Endothelial cell of umbilical vein (primary cell): ENCODE measurements at places on chromosomes 6 and 20.
A peak's percentile ranks its signal among the peaks of the same experiment; 100 is the strongest.

- H3K27me3 ChIP-seq = no peaks in the 10 kb centered on the region
- no peak for DNase-seq
- no peaks in the 10 kb centered on the region for H3K4me1 ChIP-seq
- no peak overlapping the region for H3K4me3 ChIP-seq
Measured at GRCh38 chr6:145761584-145761983, 26.3 kb upstream of the EPM2A start.

GRCh38 chr20:33914919-33915318, 78.8 kb upstream of the RALY start:
- DNase-seq = peak; percentile 96
- no peak overlapping the region for H3K4me3 ChIP-seq
- peak overlapping the region; percentile 16 for H3K27ac ChIP-seq
- no peaks in the 10 kb centered on the region for H3K27me3 ChIP-seq
- peaks cover 22% of the 10 kb centered on the region for H3K4me1 ChIP-seq

DNA sequence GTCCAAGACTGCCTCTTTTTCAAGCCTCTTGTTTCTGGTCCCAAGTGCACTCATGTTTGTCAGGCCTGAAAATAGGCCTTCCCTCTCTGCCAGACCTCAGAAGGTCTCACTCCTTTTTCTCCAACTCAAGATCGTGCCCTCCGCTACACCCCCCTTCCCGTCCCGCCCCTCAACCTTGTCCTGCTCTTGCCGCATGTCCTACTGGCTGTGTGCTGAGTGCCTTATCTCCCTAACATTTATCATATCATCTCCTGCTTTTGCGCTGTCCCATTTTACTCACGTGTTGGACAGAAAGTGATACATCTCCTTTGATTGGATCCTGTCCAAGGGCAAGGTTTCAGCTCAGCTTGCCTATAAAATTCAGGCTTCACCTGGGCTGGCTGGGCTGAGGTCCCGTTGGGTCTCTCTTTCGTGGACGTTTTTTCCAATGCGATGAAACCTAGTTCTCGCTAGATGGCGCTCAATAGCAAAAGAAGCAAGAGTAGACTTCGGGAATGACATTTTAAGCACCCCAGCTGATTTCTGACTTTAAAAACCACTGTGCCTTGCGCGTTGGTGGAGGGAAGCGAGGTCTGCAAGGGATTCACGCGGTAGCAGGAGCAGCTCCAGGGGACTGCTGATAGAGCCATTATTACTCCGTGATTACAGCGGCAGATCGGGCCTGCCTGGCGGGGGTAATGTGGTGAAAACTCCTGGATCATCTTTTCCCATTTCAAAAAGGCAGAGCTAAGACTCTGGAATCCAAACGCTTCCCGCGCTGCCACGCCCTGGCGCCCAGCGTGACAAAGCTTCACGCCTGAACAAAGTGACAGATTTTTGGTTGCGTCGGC, 137.6 kb downstream of the IMPG1 start:
- H3K27me3 ChIP-seq = no peaks in the 10 kb centered on the region
- no peak overlapping the region for H3K27ac ChIP-seq
- peaks cover 4% of the 10 kb centered on the region for H3K4me1 ChIP-seq
- H3K36me3 ChIP-seq = no peaks in the 10 kb centered on the region
- H3K4me3 ChIP-seq = no peak overlapping the region

GRCh38 chr20:2130683-2131082, 29.1 kb downstream of the STK35 start:
- H3K36me3 ChIP-seq = no peaks in the 10 kb centered on the region
- no peaks in the 10 kb centered on the region for H3K27me3 ChIP-seq
- H3K4me3 ChIP-seq = no peak overlapping the region
- H3K4me1 ChIP-seq = peaks cover 3% of the 10 kb centered on the region
- H3K27ac ChIP-seq = no peak overlapping the region

DNA sequence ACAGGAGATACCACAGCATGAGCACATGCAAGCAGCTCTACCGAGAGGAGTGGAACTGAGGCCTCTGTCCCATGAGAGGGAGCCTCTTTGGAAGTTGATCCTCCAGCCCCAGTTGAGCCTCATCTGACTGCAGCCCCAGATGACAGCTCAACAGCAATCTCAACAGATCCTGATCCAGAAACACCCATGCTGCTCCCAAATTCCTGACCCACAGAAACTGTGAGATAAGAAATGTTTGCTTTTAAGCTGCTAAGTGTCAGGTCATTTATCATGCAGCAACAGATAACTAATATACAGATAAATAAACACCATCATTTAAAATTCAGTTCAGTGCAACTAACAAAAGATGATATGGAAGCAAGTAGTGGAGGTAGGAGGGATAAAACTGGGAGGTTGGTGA, 4.8 kb upstream of the ARFGEF2 start:
- no peak overlapping the region for H3K4me3 ChIP-seq
- no peak overlapping the region for H3K27ac ChIP-seq
- H3K36me3 ChIP-seq = no peaks in the 10 kb centered on the region
- no peaks in the 10 kb centered on the region for H3K4me1 ChIP-seq

DNA sequence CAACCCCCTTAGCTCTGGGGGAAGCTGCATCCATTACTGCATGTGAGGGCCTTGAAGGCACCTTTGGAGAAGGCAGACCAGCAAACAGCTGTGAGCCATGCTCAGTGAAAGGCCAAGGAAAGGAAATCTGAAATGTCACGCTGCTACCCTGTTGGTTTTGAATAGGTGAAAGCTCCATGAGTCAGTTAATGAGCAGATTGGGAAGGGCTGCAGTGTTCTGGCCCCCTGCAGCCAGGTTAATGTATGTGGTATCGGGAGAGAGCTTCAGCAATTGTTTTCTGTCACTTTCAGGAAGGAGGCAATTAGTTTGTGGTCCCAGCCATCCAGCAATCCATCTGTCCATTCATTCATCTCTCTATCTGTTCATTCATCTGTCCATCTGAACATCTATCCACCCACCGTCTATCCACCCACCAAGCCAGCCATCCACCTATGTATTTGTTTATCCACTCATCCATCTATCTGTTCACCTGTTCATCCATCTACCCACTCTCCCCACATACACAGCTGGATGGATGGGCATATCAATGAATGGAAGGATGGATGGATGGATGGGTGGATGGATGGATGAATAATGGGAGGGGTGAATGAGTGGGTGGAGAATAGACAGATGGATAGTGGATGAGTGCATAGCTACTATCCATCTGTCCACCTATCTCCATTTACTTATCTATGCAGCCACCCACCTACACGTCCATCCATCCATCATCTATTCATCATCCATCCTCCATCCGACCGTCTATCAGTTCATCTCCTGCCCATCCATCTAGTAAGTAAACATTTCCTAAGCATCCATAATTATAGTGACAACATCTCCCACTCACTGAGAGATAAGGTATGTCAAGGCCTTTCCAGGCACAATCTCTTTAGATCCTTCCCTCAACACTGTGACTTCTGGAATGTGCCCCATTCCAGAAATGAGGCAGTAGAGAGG, 16.0 kb downstream of the PCK1 start:
- no peak overlapping the region for H3K4me3 ChIP-seq
- no peaks in the 10 kb centered on the region for H3K4me1 ChIP-seq
- DNase-seq = no peak
- no peak overlapping the region for H3K27ac ChIP-seq
- no peaks in the 10 kb centered on the region for H3K36me3 ChIP-seq
